ENCODE measurements at places on chromosomes 13 and 19.

GRCh38 chr19:4061178-4061682 lies 5.5 kb downstream of the ZBTB7A start:
- DNase-seq = peak; percentile 78

GRCh38 chr13:112889351-112890290 lies 79.4 kb upstream of the MCF2L start:
- no peak for DNase-seq

- DNase-seq = peak; percentile 96
Observed at GRCh38 chr19:10230861-10231611, at the start of gene S1PR2. Gene S1PR2, minus strand, starts transcription at chr19:10231331. Its CDS starts 6,426 bp downstream, at chr19:10224905.

DNA sequence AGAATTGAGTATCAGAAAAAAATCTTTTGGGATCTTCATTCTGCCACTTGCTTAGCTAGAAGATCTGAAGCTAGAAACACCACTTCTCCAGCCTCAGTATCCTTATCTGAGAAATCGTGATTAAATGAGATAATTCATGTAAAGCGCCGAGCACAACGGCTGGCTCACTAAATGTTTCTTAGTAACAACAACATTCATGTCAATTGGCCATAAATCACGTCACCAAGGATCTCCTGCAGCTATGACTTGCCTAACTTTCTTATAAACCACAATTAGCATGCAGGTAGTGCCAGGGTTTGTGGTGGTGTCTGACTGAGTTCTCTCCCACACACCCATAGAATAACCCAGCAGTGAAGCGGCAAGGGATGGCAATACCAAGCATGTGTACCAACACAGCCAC lies 501.3 kb downstream of the EFNB2 start:
- DNase-seq = no peak

All from GM03348 (cell line).